ENCODE measurements at places on chromosomes 6 and 20.
A peak's percentile ranks its signal among the peaks of the same experiment; 100 is the strongest.

- no peak for DNase-seq
Measured at GRCh38 chr20:60695226-60696000, 556.6 kb upstream of the CDH4 start.

DNA sequence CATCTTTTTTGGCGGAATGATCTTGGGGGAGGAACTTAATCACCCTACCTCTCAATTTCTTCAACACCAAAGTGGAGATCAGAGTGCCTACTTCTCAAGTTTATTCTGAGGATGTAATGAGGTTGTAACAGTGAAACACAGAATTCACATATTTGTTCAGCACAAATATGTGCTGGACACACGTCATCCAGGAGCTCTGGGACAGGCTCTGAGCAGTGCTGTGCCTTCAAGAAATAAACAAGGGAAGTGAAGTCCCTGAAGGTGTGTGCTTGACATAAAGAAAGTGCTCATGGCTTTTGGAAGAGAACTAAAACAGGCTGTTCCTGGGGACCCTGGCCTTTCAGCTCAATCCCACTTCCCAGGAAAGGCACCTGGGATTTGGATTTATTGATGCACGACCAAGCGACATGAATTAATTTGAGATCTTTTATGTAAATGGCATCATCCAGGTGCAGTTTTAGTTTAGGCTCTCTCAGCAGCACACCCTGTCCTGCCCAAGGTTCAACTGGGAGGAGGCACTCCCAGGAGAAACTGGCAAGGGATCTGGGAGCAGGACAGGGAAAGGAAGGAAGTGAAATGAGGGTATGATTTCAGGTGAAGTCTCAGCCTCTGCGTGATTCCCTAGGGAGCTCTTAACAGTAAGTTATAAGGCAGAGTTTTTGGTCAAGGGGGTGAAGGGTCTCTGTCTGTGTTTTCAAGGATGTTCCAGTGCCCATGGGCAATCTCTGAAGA, 211.0 kb downstream of the FOXA2 start:
- no peak for DNase-seq

- DNase-seq, result no peak
Measured at GRCh38 chr20:54337144-54337543, 129.3 kb downstream of the PFDN4 start.

GRCh38 chr20:49910340-49910706, 5.0 kb downstream of the SPATA2 start:
- no peak for DNase-seq

DNA sequence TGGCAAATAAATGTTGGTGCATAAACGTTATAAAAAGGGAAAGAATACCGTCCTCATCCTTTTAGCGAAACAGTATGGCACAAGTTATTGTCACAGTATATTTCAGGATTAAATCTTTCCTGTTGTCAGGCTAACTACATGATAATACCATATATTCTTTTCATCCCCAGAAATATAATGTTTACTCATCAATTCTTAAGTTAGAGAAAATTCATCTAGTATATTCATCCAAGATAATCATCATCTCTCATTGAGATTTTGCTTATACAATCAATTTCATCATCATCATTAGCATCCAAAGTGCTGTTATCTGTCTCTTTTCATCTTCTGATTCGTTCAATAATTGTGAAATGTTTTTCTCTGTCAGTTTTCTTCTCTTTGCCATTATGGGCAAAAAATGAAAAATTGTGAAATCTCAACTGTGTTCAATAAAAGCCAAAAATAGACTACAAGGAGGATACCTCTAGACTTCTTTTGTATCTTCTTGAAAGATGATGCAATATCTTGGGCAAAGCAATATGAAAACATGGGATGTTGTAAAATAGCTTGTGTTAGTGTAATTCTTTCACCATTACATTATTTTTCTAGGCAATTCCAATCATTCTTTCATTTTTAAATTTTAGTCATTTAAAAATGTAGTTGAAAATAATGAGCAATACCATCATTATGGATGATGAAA, 2.6 kb downstream of the SPACA1 start:
- DNase-seq, result no peak

DNA sequence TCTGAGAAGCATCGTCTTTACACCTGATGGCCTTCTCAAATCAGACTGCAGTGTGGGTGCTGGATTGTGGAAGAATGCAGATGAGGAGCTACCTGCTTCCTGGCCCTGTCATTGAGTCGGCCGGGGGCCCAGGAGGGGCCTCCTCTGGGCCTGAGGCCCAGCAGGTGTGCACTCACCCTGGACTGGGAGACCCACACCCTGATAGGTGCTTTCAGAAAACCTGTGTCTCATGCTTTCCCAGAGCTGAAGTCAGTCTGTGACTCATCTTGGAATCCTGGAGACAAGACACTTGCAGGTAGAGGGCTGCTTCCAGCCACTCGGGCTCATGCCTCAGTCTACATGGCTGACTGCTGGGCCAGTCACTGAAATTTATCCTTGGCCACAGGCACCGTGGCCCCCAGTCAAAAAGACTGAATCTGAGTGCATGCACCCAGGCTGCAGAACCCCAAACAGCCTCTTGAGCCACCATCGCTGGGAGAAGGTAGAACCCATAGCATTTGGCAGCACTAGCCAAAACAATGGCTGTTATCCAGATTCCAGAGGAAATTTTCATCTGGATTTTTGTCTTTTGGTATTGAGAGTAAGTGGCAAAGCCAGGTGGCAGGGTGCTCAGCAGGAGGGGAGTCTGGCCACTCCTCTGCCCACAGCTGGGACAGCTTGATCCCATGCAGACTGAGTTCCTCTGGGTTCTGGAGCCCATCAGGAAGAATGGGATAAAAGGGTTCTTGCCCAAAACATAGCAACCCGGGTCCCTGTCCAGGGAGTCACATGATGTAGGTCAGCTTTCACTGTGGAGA, 182.0 kb upstream of the CST7 start:
- no peak for DNase-seq

- DNase-seq, result no peak
Measured at GRCh38 chr20:7693761-7694160, 246.5 kb downstream of the HAO1 start.

DNA sequence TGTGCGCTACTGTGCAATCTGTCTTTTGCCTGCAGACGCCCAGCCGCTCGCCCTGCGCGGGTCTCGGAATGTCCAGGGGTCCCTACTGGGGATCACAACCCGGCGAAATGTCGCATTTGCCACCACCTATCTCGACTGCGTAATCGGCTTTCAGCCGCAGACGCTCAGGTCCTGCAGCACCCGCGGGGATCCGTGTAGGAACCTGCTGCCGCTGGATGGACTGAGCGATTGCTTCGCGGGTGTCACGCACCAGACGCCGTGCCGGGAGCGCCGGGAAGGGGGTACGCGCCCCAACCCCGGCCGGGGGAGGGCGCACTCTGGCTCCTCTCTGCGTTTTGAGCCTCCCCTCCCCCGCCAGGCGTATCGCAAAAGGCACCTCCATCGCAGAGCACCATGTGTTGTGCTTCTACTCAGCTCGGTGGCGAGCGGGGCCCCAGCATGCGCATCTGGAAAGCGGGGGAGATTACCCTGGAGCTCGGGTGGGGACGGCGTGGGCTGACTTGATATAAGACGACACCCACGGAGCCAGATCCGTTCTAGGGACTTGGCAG, 747 bp upstream of the PTPRA start:
- DNase-seq, result peak; percentile 67

DNA sequence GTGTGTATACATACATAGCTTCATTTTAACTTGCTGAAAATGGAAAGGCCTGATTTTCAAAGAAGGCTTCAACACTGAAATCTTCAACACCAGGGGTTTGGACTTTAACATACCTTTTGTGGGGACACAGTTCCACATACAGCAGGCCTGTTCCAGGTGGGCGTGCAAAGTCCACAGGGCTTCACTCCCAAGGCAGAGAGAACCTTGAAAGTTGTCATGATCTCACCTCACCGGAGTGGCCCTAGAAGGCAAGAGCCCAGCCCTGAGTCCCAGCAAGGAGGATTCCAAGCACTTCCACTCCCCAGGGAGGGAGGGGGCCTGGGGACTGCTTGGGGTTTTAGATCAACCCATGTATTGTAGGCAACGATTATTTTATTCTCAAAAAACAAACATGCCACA, 47.2 kb downstream of the TMEM242 start:
- no peak for DNase-seq

GRCh38 chr6:26468829-26469228, 11.1 kb downstream of the BTN2A1 start:
- no peak for DNase-seq

DNA sequence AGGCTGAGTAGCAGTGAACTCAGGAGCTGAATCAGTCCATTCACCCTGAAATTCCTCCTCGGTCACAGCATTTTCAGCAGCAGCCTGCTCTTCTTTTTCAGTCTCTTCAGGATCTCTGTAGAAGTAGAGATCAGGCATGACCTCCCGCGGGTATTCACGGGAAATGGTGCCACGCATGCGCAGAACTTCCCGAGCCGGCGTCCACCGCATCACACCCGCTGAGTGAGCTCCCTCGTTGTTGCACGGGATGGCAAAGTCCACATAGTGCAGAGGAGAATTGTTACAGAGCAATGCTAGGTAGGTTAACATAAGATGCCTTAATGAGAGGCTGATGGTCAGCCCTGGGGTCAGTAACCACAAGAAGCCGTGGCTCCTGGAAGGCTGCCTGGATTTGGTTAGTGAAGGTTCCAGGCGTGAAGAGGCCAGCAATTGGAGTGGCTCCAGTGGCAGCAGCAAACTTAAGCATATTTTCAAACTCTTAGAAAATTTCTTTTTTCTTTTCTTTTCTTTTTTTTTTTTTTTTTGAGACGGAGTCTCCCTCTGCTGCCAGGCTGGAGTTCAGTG, 113.5 kb upstream of the HDAC2 start:
- no peak for DNase-seq

GRCh38 chr20:48238781-48239180, 453.5 kb upstream of the SULF2 start:
- DNase-seq, result no peak

DNA sequence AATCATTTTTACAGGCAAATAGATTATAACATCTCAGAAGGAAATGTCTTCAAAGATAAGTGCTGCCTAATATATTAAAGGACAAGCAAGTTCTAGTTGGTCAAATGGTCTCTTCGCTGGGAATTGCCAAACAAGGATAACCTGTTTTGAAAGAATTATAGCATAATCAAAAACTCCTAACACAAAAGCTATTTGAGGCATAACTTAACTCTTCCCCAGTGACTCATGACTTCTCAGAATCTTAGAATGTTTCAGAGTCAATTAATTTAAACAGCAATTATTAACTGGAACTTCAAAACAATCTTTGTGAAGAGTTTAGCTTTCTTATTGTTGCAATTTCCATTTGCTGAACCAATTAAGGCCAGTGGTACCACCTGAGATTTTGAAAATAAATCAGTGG, 126.6 kb downstream of the MTFR2 start:
- DNase-seq, result no peak

DNA sequence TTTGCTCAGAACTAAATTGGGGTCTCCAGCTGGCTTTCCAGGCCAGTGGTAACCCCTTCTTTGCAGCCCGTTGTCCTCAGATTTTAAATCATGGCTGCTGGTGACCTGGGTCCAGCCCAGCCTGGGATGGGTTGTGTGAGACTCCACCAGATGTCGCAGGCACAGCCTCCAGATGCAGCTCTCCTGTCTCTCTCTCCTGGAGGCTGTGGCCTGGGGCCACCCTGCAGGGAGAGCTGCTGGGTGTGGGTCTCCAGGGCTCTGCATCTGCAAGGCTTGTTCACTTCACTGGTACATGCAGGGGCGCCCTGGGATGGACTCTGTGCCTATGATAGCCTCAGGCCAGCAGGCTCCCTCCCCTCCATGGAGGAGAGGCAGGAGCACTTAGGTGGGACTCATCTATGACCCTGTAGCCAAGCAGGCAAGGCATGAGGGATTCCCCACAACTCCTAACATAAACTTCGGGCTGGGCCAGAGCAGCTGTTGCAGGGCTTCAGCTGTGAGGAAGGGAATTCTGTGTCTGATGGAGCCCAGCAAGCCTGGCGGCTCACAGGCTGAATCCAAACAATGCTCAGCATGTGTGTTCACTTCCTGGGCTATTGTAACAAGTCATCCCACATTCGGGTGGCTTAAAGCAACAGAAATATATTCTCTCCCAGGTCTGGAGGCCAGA, 94.7 kb upstream of the NXT1 start:
- DNase-seq, result no peak

DNA sequence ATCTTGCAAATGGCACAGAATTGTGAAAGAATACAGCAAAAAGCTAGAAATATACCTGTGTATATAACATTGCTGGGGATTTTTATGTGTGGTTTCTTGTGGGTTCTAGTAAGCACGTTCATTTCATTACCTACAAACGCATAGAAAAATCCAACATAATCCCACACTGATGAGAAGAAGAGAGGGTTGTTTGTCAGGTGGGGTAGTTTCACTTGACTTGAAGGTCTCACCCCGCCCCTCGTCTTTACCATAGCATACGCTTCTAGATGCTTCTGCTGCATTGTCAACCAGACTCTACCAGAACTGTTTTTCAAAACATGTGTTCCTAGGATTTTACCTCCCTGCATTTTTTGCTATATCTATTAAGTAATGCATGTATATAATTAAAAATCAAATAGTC, 284.1 kb upstream of the TAB2 start:
- no peak for DNase-seq

GRCh38 chr6:133610971-133611370, 277.9 kb upstream of the TCF21 start:
- DNase-seq, result no peak

- no peak for DNase-seq
Measured at GRCh38 chr6:40764726-40765125, 177.6 kb upstream of the LRFN2 start.

DNA sequence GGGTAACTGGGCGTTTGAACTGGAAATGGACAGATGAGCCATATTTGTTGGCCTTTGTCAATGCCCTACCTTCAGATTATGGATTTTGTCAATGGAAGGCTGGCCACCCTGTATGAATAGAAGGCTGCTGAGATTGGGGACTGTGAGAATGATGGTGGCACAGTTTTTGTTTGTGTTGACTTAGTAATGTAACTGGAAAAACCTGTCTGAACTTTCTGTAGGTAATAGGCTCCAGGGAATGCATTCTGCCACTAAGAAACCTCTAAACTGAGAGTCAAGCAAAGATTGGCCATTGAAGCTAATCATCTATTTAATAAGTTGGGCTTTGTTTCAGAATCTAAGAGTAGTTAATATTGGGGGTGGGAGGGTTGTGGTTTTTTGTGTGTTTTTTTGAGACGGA, 97.5 kb downstream of the FOXO3 start:
- DNase-seq, result no peak

DNA sequence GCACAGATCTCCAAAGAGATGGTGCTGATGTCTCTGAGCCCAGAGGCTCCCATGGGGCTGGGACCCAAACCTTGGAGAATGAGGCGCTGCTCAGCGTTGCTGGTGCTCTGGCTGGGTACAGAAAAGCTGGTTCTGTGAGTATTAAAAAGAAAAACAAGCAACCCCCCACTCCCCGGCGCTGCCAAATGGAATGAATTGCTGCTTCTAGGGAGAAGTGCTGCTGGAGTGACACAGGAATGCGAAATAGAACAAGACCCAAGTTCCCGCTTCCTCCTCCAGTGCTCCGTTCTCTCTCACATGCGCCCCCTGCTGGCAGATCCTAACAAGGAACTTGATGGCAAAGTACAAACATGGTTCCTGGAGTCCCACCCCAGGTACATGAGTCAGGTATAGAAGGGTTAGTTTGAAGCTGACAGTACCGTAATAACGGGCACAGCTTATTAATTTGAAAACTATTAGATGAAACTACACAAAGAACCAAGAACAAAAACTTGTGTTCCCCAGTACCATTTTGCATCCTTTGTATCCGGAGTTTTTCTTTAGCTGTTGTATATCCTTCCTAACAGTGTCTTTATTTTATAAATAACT, 2.1 kb upstream of the DDX27 start:
- peak; percentile 86 for DNase-seq

GRCh38 chr6:118748311-118749062, 97.1 kb upstream of the CEP85L start:
- no peak for DNase-seq
